ENCODE measurements at places on chromosomes 6 and 20. TPM values are rescaled to one million over a fixed set of nuclear protein-coding genes. Genes with fewer than 3 reads are reported as not detected.

Gene BMP2
- total RNA-seq: not detected

Gene ADGRB3
- total RNA-seq: not detected

Gene PPP1R14C
- total RNA-seq: not detected

Gene CFAP61
- not detected for total RNA-seq

Gene SLC35F1
- total RNA-seq: not detected

Gene TFAP2B
- total RNA-seq: not detected

Gene MTG2
- 33.4 TPM for total RNA-seq

Gene SASH1
- total RNA-seq: 0.59 TPM

Measured in T-helper 2 cell treated with Interferon-gamma antibody and Interleukin-4, amounts not matched to agents 100 ng/mL and 5 ng/mL, for 36 hours (primary cell).